ENCODE measurements at places on chromosomes 13 and 19.

- no peak for DNase-seq
Observed at GRCh38 chr19:53664760-53665159, 33.0 kb downstream of the DPRX start.

DNA sequence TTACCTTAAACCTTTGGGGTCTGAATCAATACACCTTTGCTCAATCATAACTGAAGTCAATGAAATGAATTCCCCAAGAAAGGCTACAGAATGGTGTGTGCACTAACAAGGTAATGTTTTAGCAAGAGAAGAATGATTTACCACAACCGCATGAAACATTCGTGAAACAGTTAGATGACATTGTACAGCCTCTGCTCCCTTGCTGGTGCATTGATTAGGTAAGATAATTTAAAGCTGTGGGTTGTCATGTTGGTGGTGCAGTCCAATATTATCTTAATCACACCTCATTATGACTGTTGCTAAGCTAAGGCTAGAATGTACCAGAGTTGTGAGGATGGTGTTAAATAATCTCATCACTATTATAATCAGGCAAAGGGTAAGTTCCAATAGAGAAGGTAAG, 1673.2 kb upstream of the PRR20A start:
- DNase-seq, result no peak

- DNase-seq, result no peak
Observed at GRCh38 chr19:1491114-1491848, at the start of gene REEP6. TSS of gene REEP6 (plus strand) at chr19:1491181. CDS start at chr19:1491270, 89 bp downstream.

GRCh38 chr19:2494447-2495129, 18.7 kb downstream of the GADD45B start:
- DNase-seq, result peak; percentile 27

- no peak for DNase-seq
Observed at GRCh38 chr13:79810669-79811068, 329.7 kb downstream of the NDFIP2 start.

DNA sequence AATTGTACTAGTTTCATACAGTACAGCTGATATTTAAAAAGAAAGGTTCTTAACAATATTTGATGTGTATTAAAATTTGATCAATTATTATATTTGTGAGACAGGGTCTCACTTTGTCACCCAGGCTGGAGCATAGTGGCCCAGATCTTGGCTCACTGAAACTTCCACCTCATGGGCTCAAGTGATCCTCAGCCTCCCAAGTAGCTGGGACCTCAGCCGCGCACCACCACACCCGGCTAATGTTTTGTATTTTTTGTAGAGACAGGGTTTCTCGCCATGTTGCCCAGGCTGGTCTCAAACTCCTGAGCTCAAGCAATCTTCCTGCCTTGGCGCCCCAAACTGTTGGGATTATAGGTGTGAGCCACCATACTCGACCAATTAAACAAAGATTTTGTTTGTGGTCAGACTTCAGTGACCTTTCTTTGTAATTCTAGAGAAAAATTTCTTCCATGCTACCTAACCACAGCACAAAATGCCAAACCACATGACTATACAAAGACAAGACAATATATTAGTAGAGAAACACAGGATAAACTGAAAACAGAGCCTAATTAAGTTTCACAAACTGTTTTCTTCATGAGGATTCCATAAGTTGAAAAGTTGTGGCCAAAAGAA, 59.6 kb downstream of the RBM26 start:
- DNase-seq, result no peak

- DNase-seq, result no peak
Observed at GRCh38 chr13:26469602-26470001, 87.9 kb upstream of the WASF3 start.

DNA sequence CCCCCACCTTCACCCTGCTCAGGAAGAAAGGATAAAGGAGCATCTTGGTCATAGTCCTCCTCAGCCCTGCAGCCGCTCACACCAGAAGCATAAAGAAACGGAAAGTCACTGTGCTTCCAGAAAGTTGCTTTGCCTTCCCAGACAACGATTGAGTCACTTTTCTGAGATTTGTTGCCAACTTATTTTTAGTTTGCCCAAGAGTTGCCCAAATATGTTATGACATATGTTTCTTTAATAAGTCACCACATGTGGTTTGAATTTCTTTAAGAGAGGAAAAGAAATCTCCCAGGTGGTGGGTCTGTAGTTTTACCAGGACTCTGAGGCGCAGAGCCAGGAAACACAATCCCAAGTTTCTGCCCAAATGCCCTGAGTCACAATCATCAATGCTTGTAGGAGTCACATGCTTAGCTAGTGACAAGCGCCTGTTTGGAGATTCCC, 63.4 kb upstream of the LRCH1 start:
- DNase-seq, result no peak

DNA sequence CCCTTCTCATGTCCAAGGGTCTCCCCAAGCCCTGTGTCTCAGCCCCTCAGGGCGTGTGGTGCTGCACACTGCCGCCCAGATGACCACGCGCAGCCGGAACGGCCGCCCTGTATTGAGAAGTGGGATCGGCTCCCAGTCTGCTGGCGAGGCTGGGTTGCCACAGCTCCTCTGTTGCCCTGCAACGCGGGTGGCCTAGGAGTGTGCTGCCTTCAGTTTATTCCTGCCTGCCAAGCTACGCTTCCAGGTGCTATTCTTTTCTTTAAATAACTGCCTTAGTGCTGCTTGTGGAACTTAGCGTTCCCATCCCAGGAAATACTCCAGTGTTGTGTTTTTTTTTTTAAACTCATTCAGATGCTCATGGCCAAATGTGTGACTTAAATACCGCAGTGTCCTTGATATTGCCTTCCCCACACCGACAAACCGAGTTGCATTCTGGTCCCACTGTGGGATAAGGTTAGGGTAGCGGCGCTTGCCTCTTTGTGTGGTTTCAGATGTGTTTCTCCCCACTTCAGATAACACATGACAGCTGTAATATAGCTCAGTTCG, 16.6 kb downstream of the ACTN4 start:
- no peak for DNase-seq
